Ureter (tissue), 1 donor: ENCODE measurements at places on chromosomes 5 and 9. TPM values are rescaled to one million over a fixed set of nuclear protein-coding genes. Genes with fewer than 3 reads are reported as not detected.

DNA sequence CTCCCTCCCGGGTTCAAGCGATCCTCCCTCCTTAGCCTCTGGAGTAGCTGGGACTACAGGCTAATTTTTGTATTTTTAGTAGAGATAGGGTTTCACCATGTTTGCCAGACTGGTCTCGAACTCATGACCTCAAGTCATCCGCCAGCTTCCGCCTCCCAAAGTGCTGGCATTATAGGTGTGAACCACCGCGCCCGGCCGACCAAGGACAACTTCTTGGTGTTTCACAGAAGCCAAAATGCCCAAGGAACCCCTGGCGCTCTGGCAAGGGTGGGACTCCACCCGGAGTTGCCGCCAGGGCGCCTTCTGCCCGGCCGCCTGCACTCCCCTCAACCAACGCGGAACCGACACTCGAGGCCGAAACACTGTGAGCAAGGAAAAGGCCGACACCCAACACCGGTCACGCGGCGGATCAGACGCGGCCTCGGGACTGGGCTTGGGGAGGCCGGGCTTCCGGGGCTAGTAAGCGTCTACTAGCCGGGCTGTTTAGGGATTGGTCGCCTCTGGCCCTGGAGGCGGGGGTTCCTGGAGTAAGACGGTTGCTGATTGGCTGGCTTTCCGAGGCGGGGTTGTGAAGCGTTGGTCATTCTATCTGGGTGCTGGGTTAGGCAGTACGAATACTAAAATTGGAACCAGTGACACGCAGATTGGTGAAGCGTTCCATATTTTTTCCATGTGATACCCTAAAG is 7.7 kb upstream of the CFAP157 start:
- peak; percentile 97 for DNase-seq

GRCh38 chr5:27144456-27144855 is 106.1 kb upstream of the CDH9 start:
- DNase-seq, result no peak

DNA sequence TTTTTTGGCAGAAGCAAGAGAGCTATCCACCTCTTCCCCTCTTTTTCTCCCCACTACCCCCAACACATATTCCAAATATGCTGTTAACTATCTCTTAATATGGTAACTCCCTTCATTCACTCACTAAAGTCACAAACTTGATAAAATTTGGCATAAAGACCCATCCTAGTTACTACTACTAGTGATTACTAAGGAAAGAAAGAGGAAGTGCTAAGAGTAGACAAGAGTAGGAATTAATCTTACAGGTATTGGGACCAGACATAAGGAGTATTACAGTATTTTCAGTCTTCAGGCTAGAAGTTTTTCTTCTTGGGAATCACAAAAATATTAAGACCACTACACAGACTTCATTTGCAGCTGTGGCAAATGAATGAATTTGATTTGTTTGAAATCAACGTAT is 2.2 kb downstream of the ADAMTS6 start:
- DNase-seq, result no peak

CDH10 gene
- total RNA-seq, result not detected

DNA sequence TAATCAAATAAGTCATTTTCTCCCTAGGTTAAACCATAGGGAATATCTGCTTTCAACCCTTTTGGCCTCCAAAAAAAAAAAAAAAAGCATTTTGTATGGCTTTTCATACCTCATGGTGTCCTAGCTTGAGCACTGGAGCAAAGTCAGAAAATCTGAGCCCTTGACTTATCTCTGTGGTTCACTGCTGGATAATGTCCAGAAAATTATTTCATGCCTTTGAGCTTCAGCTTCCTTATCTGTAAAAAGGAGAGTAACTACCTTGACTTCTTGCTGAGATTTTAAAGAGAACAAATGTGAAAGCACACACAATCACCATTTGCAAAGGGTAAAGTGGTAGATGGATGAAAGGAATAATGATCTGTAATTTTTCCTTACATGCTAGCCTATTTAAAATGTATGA is 165.9 kb downstream of the ALDH1A1 start:
- no peak for DNase-seq

- DNase-seq, result no peak
Observed at GRCh38 chr9:123081824-123082223, 48.4 kb downstream of the GPR21 start.

PCDHAC2 gene
- 4.0 TPM for total RNA-seq

GRCh38 chr9:137169896-137170358 is at the start of gene LRRC26:
LRRC26 (minus strand) TSS chr9:137170051; CDS start chr9:137169943, 108 bp downstream.
- DNase-seq, result no peak

IL4 gene
- not detected for total RNA-seq

- no peak for DNase-seq
Observed at GRCh38 chr5:154972476-154973080, 31.7 kb downstream of the MRPL22 start.

DNA sequence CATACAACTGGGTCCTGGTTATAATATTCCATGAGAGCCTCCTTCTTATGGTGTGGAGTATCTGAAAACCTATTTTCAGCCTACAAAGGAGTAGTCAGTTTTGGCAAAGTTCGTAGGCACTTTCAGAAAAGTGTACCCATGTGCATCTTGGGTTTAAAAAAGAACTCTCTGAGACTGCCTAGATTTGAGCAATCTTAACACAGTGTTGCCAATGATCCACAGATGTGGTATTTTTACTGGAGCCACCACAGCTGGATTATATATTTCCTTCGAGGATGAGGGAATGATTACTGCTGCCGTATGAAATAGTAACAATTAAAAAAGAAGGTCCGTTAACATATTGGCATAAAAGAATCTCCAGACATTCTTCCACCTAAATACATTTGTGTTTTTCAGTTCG is 1.1 kb downstream of the PALM2AKAP2 start:
- no peak for DNase-seq

GRCh38 chr5:134512661-134512999 is 12.8 kb upstream of the JADE2 start:
- no peak for DNase-seq

GRCh38 chr9:136595245-136596153 is 49.7 kb upstream of the NOTCH1 start:
- DNase-seq, result no peak

DNA sequence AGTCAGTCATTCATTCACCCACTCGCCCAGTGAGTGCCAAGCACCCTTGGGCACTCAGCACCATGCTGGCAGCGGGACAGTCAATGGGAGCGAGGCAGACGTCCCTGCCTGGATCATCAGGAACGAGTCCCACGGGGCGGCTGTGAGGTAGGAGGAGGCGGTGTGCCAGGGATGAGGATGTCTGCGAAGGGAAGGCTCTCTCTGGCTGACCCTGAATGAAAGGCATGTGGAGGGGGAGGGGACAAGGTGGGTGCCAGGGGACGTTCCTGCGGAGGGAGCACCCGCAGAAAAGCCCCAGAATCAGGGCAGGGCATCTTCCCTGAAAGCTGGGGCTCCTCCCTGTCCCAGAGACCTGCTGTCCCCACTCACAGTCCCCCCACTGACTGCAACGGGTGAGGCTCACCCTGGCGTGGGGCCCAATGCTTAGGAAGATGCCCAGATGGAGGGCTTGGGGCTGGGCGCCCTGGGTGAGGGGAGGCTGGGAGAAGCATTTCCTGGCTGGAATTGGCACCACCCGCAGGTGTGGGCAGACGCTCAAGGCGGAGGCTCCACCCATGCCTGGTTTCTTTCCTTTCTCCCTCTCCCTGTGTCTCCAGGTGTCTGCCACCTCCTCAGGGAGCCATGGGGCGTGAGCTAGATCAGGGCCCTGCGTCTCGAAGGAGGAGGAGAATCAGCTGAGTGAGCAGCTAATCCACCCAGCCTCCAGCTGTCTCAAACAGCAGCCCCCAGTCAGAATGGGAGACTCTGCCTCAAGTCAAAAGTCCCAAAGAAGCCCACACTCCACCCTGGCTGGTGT is 179.0 kb upstream of the PPP1R26 start:
- peak; percentile 30 for DNase-seq
